IMR-90 (cell line): ENCODE measurements at places on chromosomes 11 and 22.

DNA sequence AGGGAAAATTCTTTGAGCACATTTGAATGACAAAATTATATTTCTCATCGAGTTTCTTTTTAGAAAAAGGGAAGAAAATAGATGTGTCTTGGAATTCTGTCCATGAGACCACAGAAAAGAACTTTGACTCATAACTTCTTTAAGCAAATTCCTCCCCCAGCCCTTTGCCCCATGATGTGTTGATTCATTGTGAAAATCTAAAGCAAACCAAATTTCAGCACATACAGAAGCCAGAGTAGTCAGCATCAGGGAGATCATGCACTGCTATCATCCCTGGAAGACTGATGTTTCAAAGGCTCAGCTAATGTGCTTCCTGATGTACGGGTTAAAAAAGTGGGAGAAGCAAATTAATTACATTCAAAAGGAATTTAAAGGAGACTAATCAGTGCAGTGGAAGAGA, 159.7 kb downstream of the FAT3 start:
- peak; percentile 60 for DNase-seq

GRCh38 chr11:69353696-69354544, 60.0 kb downstream of the MYEOV start:
- DNase-seq: no peak

DNA sequence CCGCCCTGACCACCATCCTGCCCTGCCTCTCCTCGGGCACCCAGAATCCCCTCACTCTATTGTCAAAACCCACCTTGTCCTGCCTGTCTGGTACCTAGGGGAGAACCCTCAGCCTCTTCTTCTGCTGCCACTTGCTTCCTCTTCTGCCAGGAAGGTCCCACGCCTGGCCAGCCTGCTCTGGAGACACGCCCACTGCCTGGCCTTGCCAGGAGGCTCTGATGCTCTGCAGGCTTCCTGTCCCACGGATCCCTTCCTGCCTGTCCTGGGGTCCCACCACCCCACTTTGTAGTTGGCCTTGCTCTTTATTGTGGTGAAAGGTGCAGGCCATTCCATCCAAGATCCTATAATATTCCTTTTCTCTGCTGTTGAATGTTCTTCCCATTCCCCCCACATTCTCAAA, 63.4 kb downstream of the BMAL1 start:
- no peak for DNase-seq

- DNase-seq: no peak
These were observed 88.3 kb upstream of the PARVA start for GRCh38 chr11:12288931-12289666.

DNA sequence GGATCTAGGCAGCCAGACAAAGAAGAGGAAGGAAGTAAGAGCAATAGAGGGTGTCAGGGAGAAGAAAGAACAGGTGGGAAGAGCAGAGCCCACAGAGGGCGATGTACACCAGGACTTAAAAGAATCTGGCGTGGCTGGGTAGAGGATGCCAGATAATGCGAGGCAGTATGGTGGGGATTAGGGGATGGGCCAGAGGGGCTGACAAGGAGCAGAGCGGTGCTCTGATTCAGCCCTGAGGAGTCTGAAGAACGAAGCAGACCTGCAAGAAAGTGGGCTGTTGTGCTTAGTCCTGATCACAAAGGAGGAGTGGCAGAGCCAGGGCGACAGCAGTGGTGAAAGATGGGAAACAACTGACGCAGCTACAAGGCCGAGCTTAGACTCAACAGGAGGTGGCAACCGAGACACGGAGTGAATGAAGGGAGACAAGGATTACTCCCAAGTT, 163.7 kb downstream of the LARGE1 start:
- no peak for DNase-seq
